ENCODE measurements at places on chromosomes 2 and 18. TPM values are rescaled to one million over a fixed set of nuclear protein-coding genes. Genes with fewer than 3 reads are reported as not detected.

DNA sequence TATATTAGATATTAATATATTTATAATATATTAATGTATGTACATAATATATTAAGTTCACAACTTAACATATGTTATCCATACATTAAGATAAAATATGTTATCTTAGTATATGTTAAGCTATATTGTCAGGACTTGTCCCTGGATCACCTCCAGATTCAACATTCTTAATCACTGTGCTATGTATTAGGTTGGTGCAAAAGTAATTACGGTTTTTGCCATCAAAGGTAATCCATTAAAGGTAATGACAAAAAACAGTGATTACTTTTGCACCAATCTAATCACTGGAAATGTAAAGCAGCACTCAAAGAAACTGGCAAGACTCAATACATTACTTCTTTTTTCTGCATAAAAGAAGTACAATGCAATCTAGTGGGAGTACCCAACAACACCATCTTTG, 1099.0 kb upstream of the SLC39A10 start:
- no peak for DNase-seq

DNA sequence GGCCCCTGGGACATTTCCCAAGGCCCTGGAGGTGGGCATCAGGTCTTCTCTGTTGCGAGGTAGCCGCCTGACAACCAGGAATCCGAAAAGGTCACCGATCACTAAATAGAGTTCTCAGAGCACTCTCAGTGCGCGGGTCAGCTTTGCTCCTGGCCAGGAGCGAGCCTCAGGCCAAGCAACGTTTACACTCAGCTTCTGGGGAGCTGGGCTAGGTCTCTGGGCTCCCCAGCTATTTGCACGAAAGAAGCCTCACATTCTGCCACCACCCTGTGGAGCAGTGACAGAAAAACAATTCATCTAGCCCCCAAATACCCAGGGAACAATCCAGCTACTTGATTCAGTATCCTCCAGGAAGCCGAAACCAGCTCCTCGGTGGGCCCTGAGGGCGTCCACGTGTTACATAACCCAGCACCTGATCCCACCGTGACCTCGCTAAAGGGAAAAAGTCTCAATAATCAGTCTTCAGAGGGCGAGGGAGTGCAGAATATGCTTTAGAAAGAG, 3.3 kb downstream of the SH3BP4 start:
- peak; percentile 24 for DNase-seq

- no peak for DNase-seq
Measured at GRCh38 chr2:64841461-64841860, 147.7 kb upstream of the SLC1A4 start.

GRCh38 chr18:13893418-13893760, 21.9 kb downstream of the MC2R start:
- DNase-seq = no peak

DNA sequence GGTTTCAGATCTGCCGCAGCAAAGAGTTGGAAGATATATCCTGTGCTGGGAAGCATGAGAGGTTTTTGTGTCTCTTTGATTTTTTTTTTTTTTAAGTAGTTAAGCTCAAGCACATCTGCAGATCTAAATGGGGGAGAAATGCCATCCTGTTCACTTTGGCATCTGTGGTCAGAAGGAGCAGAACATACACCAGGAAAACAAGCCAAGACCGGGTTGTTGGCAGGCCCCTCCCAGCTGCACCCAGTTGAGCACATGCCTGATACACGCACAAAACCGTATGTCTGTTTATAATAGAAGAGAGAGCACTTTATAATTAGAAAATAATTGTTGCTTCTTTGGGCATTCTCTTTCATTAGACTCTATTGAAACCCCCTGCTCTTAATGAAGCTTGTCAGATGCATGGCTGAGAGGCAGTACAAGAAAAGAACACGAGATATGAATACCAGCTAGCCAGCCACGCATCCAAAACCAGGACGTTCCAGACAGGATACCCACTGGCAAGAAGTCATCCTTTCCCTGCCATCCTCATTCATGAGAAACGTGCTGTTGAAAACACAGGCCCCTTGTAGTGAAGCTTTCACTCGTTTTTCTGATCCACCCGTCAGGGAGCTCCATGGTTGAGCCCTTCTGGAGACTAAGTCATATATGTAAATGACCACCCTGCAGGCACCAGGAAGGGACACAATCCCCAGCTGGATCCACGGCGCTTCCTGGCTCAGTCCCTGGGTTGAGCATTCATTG, 152.2 kb downstream of the ALPK2 start:
- DNase-seq = no peak

DNA sequence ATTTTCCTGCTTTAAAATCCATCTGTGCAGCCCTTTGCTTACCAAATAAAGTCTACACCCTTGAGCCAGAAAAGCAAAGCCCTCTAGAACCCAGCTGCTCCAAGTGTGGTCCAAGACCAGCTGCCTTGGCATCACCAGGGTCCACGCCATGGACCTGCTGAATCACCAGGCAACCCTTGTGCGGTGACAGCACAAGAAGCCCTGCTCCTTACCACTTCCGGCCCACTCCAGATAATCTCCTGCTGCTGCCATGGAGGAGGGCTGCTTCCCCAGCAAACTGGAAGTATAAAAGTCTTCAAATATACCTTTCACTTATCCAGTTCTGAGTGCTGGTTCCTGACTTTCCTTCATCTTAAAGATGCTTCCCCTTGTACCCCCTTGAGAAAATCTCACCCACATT, 106.0 kb upstream of the PKDCC start:
- no peak for DNase-seq

- DNase-seq = no peak
Measured at GRCh38 chr18:29496152-29496680, 1319.3 kb upstream of the CDH2 start.

DNA sequence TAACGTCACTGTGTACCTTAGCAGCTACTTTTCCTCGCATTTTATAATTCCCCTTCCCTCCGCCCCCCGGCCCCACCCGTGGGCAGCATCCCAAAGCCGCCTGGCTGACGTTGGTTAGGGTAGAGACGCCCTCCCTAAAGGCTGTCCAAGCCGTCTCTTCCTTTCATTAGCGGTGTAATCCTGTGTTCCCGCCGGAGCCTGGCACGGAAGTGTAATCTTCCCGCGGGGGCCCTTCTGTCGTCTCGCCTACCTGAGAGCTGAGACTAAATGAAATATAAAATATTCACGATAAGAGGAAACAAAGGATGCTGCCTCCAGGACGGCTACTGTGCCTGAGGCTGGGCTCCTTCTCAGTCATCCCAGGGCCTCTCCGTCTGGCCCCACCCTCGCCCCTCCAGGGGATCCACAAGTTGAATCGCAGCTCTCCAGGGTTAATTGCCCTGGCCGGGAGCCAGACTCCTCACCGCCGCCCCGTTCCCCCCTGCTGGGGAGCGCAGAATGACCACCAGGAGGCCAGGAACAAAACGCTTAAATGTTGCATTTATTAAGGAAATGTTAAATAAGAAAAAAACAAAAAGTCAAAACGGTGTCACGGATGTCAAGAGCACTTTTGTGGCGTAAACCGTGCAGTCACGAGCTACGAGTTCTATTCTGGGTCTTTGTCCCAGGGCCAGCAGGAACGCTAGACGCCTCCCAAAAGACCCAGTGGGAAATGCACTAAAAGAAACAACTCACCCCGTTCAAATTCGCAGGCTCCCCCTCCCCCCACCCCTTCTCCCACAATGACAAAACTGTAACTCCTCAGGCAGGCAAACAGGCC, 1.5 kb downstream of the RPRM start:
- DNase-seq = no peak

GRCh38 chr2:222427646-222428301, 3.4 kb downstream of the SGPP2 start:
- no peak for DNase-seq

- DNase-seq = no peak
Measured at GRCh38 chr18:55083461-55083860, 124.2 kb upstream of the CCDC68 start.

GRCh38 chr2:197946562-197946961, 142.2 kb downstream of the PLCL1 start:
- DNase-seq = no peak

DNA sequence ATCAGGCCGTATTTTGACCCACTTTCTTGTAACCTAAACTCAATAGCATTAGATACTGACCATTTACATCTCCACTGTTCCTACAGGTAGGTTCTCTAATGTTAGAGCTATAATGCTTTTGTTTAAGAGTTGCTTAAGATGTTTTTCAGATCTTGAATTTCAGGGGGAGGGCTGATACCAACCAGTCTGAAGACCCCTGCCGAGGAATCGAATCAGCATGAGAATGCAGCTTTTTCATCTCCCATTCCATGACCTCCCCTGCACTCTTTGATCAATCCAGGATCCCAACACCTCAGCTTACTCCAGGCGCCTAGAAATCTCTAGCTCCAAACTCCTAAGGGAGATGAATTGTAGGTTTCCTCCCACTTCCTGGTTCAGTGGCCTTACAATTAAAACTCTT, 120.5 kb upstream of the MC4R start:
- DNase-seq = no peak

DNA sequence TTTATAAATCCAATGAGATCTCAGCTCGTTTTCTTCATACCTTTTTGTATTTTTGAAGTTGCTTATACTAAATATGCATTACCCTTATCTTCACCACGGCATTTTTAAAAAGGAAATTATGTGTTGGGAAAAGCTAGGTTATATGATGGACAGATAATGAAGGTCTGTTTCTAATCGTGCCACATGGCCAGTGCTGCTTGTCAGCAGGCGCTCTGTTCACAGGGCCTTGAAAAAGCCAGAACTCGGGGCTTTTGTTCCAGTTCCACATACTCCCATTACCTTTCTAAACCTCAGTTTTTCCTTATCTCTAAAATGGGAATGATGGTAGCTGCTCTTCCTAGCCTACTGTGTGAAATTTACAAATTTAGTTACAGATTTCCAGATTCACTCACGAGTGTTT, 42.0 kb downstream of the EPAS1 start:
- no peak for DNase-seq

DNA sequence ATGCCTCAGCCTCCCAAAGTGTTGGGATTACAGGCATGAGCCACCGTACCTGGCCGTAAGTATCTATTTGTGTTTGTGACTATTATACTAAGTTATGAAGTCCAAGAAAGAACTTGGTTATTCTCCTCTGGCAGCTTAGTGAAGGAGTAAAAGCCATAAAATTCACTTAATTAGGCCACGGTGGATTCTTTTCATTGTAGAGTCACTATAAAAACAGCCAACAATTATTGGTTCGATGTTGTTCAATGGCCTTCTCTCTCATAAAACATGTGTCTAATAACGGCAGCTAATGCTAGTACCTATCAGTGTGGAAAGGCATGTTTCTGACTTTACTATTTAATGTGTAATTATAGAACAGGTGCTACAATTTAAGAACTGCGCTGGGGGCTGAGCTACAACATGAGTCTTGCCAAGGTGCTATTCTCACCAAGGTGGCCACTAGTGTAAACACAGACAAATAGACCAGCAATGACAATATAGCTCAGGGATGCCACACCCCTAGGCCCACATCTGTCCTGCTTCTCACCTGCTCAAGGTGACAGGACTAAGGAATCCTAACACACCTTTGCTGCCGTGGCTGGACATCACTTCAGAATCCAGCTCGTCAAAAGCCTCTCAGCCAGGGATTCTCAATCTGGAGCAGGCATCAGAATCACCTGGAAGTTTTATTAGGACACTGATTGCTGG, 17.2 kb downstream of the ATP8B1 start:
- DNase-seq = no peak

- no peak for DNase-seq
Measured at GRCh38 chr2:25966531-25967270, 15.6 kb downstream of the KIF3C start.

GRCh38 chr2:240739797-240740196, 48.1 kb downstream of the AQP12A start:
- no peak for DNase-seq

- no peak for DNase-seq
Measured at GRCh38 chr2:229672021-229672420, 42.3 kb downstream of the DNER start.

DNA sequence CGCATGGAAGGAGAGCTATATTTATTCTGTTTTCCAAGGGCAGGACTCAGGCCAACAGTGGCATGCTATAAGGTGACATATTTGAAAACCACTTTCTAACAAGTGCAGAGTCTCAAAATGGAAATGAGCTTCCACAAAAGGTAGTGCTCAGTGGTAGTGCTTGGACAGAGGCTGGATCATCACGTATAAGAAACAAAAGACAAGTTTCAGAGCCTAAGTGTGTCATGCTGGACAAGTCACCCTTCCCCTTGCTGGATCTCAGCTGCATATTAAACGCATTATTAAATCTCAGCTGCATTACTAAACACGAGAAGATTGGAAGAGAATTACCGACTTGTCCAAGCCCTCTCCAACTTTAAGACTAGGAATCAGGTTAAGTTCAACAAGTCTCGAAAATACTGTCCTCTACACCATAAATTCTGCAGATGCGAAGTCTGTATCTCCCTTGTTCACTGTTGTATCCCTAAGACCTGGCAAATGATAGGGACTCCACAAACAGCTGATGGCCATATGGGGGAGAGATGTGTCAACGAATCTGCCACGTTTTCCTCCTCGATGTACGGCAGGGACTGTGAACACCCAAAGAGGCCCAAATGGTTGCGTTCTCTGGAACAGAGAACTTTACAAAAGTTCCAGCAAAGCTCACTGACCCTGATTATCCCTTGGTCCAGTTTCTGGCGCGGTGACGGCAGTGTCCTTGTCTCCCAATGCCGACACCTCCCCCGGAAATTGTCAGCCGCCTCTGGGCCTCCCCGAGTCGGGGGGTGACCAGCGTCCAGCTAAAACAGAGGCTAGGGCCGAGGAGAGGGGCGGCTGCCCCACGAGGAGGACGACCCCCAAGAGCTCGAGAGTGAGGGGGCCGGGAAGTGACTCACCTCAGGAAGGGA, 611 bp downstream of the NOL10 start:
- peak; percentile 61 for DNase-seq

DNA sequence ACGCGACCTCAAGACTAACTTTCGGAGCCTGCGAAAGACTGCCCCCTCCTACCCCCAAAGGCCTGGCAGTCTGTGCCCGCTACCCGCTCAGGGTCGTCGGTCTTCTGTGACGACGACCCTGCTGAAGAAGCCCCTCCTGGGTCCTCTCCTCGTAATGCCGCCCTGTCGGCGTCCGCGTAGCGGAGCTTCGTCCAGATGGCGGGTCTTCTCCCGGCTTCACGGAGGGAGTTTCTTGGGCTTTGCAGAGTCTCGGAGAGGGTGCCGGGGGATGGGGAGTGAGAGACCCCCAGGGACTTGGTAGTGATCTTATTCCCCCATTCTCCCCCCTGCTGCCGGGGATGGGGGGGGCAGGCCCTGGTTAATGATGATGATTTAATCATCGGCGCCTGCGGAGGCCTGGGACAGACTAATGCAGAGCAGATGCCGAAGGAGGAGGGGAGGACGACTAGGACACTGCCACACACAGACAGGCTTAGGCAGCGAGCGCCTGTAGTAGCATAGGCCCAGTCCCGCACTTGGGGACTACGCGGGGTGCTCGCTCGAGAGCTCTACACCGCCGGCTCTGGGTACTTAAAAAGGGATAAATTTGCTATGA, 528 bp upstream of the PCGF1 start:
- peak; percentile 59 for DNase-seq

RAD51AP2 gene
- total RNA-seq = not detected

SEPTIN2 gene
- 255 TPM for total RNA-seq

PKDCC gene
- total RNA-seq = 65.8 TPM

KIF1A gene
- 0.24 TPM for total RNA-seq

RGPD3 gene
- 0.21 TPM for total RNA-seq

CDKL4 gene
- 1.7 TPM for total RNA-seq

LRRC30 gene
- total RNA-seq = not detected

SLC4A5 gene
- total RNA-seq = 4.2 TPM

Measured in lower lobe of right lung (tissue), 2 donors.